Left renal pelvis (tissue), 4 donors: ENCODE measurements at places on chromosomes 4 and X.

DNA sequence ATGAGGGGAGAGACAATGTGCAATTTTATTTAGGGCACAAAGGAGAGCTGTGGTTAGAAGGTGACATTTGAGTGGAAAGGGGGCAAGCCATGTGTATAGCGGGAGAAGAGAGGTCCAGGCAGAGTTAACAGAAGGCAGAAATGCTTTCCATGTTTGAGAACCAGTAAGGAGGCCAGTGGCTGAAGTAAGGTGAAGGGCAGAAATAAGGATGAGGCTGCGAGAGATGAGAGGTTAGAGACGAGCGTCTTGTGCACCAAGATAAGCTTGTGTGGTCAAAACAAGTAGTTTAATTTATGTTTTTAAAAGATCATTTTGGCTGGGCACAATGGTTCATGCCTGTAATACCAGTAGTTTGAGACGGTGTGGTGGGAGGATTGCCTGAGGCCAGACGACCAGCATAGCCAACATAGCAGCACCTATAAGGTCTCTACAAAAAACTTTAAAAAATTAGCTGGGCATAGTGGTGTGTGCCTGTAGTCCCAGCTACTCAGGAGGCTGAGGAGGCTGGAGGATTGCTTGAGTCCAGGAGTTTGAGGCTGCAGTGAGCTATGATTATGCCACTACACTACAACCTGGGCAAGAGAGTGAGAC lies 8.5 kb downstream of the HTT start:
- DNase-seq: no peak

DNA sequence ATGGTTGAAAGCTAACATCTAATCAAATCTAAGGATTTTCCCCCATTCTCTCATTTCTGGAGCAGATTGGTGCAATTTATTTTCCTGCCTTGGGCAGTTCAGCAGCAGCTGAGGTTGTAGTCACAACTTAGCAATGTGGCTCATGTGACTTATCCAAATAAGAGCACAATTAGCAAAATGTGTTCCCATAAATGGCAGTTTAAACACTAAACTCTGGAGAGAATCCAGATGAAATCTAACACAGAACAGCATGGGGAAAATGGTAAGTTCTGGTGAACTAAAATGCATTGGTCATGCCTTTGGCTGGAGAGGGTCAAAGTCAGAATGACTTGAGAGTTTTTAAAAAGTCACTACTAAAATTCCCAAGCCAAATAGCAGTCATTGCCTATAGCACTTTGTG lies 422.6 kb upstream of the DIPK2B start:
- no peak for DNase-seq

DNA sequence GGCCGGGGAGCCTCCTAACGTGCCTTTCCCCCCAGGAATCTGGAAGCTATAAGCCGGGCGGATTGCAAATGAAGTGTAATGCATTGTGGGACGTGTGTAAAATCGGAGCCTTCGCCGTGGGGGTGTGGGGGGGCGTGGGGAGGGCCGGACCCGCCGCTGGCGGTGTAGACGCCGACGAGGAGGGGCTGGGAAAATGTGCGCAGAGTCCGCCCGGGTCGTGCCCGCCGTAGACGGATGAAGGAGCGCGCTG lies 1.3 kb downstream of the STOX2 start:
- no peak for DNase-seq

- DNase-seq: no peak
These were observed 11.0 kb downstream of the ATP5ME start for GRCh38 chr4:663046-663437.

- no peak for DNase-seq
These were observed 64.4 kb upstream of the UCP1 start for GRCh38 chr4:140633124-140633523.

- no peak for DNase-seq
These were observed 2.0 kb downstream of the BCOR start for GRCh38 chrX:40095583-40096394.

DNA sequence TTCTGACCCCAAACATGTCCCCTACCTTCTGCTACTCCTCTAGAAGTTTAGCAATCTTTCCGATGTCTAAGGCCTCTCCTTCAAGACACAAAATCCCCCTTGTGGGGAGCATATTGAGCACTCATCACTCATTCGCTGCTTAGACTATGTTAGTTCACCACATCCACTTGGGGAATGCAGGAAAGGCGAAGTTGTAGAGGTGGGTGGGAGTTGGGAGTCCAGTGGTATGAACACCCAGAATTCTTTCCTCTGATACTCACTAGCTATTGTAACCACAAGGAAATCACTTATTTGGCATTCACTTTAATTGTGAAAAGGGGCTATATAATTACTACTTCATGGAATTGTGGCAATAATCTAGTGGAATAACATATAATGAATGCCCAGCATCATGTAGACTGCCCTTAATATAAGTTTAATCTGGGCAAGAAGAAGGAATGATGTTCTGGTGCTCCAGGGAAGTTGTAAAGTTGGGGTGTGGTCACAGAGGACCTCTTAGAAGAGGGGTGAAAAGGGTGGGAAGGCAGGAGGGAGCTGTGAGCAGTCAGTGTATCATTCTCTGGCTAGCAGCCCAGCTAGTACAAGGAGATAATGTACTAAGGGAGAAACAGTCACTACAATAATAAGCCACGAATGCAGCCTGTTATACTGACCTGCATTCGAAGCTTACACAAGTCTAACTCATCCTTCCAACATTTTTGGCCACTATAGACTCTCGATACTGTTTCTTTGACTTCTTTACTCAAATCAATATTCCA lies 468.2 kb upstream of the DIPK2B start:
- DNase-seq: no peak
